Left lung (tissue), 14 donors: ENCODE measurements at places on chromosomes 2 and 18. TPM values are rescaled to one million over a fixed set of nuclear protein-coding genes. Genes with fewer than 3 reads are reported as not detected.

Gene CRYGC
- polyA plus RNA-seq, result not detected

DNA sequence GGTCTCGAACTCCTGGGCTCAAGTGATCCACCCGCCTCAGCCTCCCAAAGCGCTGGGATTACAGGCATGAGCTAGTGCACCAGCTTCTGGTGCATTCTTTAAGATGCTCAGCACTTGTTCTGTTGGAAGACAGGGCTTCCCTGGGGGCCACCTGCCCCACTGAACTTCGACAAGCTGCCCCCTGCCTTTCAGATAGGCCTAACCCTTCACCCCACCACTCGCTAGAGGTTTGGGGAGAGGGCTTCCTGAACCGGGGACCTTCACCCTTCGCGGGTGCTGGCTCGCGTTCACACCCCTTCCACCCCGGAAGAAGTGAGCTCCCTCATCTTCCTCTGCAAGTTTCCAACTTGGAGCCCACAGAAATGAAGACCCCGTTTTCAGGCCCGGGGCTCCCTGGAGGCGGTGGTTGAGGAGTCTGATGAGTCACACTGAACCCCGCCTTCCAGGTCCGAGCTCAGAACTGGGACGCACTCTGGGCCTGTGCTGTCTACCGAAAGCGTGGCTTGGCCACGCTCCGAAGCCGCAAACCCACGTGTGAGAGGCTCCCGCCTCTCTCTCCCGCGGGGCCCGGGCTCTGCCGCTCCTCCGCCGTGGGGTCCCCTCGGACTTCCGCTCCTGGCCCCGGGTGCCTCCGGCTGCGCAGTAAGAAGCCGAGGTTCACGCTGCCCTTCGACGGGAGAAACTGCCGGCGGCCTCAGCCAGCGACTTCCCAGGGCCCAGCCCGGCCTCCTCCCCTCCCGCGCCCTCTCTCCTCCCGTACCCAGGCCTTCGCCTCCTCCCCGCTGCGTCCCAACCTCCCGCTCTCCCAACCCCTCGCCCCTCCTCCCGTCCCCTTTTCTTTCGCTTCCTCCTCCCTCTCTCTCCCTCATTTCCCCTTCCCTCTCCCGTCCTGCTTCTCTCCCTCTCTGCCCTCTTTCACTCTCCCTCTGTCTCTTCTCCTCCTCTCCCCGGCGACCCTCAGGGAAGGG, 47.5 kb upstream of the SP3 start:
- peak; percentile 91 for DNase-seq

- DNase-seq, result no peak
Observed at GRCh38 chr2:85772841-85773491, 19.2 kb downstream of the ATOH8 start.

Gene C1D
- polyA plus RNA-seq, result 37.7 TPM

Gene MOGAT1
- polyA plus RNA-seq, result not detected

- DNase-seq, result no peak
Observed at GRCh38 chr2:240963065-240963867, 35.2 kb upstream of the SNED1 start.

GRCh38 chr2:143891879-143892308, 628.0 kb downstream of the ZEB2 start:
- no peak for DNase-seq

- no peak for DNase-seq
Observed at GRCh38 chr2:8862230-8862629, 24.8 kb upstream of the KIDINS220 start.

Gene PSMA8
- not detected for polyA plus RNA-seq

DNA sequence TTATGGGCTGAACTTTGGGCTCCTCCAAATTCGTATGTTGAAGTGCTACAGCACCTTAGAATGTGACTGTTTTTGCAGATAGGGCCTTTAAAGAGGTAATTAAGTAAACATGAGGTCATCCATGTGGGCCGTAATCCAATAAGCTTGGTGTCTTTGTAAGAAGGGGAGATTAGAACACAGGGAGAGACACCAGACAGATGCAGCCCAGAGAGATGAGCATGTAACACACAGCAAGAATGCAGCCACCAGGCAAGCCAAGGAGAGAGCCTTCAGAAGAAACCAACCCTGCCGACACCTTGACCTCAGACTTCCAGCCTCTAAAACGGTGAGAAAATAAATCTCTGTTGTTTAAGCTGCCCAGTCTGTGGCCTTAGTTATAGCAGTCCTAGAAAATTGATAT, 74.3 kb downstream of the HRH4 start:
- DNase-seq, result no peak

GRCh38 chr18:36327352-36328316, 30.1 kb downstream of the FHOD3 start:
- DNase-seq, result no peak

DNA sequence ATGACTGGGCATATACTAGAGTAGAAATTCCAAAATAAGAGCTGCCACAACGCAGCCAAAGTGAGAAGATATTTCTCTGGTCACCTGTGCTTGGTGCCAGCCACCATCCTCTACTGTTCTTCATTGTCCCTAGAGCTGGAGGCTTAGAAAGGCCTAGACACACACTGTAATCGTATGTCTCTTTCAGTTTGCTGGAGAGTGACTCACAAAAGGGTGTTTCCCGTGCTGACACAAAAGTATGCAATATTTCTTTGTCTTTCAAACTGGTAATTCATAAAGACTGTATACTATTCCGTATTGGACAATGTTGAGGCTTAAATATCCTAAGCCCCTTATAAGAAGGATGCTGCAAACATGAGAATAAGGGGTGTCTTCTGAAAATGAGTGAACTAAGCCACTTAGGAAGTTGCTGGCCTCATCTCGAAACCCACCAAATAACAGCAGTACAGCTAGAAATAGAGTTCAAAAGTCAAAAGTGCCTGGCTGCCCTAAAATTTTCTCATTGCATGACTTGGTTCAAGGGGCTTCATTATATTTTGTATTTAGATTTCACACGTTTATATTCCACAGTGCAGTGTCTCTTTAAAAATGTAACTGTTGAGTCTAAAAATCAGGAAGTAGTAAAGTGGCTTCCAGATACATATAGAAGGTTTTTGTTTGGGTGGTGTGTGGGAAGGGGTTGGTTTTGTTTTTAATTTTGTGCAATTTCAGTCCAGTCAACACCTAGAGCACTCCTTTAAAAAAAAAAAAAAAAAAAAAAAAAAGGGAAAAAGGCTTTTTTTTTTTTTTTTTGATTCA, 601.1 kb downstream of the ARHGAP15 start:
- no peak for DNase-seq

- no peak for DNase-seq
Observed at GRCh38 chr2:110718990-110719389, 13.4 kb upstream of the ACOXL start.

- DNase-seq, result no peak
Observed at GRCh38 chr2:73999881-74000597, 15.3 kb downstream of the TET3 start.

DNA sequence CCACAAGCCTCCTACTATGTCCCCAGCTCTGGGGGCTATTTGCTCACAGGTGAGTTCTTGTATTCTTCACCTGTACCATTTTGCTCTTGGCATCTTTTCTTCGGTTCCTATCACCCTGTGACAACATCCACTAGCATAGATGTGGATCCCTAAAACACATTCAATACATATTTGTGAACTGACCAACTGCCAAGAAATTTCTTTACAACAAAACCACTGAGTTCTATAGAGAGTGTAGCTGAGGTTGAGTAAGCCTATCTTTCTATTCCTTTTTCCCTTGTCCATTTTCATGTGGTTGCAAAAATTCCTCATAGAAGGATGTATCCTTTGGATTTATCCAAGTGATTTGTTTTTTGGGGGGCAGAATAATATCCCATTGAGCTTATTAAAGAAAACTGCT, 192.7 kb upstream of the ITGA4 start:
- DNase-seq, result no peak

Gene NT5C1B
- polyA plus RNA-seq, result 1.9 TPM

DNA sequence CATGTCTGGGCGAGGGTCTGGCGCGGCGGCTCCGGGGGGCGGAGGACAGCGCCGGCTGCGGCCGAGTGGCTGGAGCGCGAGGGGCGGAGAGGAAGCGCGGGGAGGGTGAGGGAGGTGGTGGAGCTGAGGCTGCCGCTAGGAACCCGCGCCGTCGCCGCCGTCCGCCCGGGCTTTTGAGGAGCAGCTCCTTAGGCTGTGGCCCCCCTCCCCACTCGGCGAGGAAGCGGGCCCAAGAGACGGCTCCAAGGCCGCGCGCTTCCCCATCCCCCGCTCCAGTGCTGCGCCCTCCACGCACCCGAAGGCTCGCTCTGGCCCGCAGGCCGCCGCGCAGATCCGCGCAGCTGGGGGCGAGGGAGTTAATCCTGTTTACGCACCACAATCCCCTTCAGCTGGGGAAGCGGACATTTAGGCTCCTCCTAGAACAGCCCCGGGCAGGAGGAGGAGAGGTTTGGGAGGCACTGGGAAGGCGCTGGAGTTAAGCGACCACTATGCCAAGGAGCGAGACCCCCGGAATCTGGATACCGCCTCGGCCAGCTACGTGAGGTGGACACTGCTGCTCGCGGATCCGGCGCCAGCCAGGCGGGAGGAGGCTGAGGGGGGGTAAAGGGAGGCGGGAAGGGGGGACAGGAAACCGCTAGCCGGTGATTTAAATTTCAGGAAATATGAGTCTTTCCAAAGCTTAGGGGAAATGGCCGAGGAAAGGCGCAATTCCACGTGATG, at the start of gene CNRIP1:
TSS of gene CNRIP1 (minus strand) at position 552 of the 720 bp plus-strand sequence. CDS start at position 3, 549 bp downstream.
- peak; percentile 82 for DNase-seq

DNA sequence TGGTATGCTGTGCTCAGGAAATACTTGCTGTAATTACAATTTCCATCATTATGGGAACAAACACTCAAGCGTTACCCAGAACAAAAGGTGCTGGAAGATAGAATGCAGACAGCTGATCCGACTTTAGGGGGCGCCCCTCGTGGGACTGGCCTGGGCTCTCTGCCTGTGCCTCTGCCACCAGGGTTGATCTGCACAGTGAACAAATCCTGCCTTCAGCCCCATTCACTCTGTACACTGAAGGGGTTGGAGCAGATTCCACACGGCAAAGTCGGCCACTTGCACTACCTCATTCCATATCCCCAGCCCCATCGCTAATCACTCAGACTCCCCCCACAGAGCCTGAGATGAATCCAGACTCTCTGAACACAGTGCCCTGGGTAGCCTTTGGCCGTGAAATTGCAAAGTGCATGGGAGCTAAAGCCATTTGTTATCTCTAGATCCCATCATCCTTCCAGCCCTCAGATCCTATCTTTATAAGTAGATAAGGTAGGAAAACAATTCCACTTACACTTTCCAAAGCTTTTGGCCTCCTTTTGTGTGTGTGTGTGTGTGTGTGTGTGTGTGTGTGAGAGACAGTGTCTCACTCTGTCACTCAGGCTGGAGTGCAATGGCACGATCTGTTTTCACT, 69.3 kb downstream of the INPP5D start:
- no peak for DNase-seq

GRCh38 chr2:207276858-207277257, 111.1 kb upstream of the KLF7 start:
- no peak for DNase-seq

Gene UGT1A10
- polyA plus RNA-seq, result not detected

- no peak for DNase-seq
Observed at GRCh38 chr2:192277494-192278109, 82.9 kb upstream of the TMEFF2 start.

GRCh38 chr2:78592491-78592890, 433.0 kb upstream of the REG3G start:
- no peak for DNase-seq

GRCh38 chr2:171587567-171587966, 65.3 kb downstream of the CYBRD1 start:
- DNase-seq, result no peak

Gene GFPT1
- polyA plus RNA-seq, result 27.1 TPM

DNA sequence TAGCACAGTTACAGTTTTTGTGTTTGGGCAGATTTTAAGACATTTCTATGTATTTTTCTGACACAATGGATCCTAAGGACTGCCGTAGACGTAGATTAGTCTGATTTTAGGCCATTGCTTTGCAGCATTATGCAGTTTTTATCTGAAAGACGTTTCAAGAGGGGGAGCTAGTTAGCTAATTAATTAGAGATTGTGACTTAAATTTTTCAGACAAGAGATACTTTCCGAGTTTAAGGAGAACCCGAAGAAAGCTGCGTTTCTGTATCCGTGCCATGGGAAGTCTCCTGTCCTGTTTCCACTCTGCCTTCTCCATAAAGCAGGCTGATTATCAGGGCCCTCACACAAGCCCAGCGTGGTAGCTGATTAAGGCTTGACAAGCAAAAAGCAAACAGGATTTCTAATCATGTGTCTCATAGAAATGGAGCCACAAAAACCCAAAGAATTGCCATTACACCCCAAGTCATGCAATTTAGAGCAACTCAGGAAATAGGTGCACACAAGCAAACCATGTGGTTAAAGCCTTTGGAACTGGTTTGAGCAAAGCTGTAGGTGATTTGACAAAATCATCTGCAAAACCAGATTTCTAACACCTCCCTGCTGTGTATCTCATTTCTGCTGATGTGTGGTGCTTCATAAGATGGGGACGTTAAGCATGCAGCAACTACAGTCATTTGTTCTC, 808.1 kb downstream of the RNF144A start:
- peak; percentile 48 for DNase-seq

- no peak for DNase-seq
Observed at GRCh38 chr18:70146174-70146573, 59.3 kb downstream of the RTTN start.

GRCh38 chr2:232861353-232861752, 8.7 kb upstream of the SNORC start:
- no peak for DNase-seq

DNA sequence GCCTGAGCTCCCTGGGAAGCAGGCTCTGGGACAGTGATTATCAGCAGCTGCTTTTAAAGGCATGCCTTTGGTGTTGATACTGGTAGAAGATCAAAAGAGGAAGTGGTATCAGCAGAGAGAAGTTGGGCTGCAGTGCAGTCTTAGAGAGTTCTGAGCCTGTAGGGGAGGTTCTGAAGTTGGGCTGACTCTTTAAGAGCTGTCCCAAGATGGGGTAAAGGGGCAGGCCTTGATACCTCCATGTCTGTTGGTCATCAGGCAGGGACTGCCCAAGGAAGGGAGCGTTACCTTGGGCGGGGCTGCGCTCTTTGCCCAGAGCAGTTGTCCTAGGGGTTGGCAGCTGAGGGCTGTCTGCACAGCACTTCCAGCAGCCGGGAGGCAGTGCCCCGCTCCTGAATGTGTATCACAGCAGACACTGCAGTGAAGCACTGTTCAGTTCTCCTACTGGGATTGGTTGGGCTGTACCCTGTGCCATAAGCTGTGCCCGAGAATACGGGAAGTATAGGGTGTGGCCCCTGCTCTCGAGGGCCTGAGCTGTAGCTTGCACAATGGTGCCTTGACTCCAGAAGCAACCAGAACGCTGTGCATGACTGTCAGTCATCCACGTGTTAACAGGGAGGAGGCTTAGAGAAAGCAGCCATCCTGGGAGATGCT, 177.0 kb downstream of the CTIF start:
- no peak for DNase-seq

Gene PER2
- polyA plus RNA-seq, result 10.1 TPM

Gene AOX1
- polyA plus RNA-seq, result 16.3 TPM

Gene LIMS3
- polyA plus RNA-seq, result 3.3 TPM

- DNase-seq, result no peak
Observed at GRCh38 chr18:59140302-59140885, 710 bp downstream of the SEC11C start.

Gene FOXI3
- polyA plus RNA-seq, result 0.07 TPM

Gene IMPA2
- polyA plus RNA-seq, result 67.2 TPM

Gene POU3F3
- polyA plus RNA-seq, result 0.14 TPM

- no peak for DNase-seq
Observed at GRCh38 chr2:66093371-66093770, 341.6 kb upstream of the MEIS1 start.

Gene GPAT2
- polyA plus RNA-seq, result 6.2 TPM

Gene PLA2R1
- 5.9 TPM for polyA plus RNA-seq

- no peak for DNase-seq
Observed at GRCh38 chr18:42784632-42785031, 330.9 kb downstream of the RIT2 start.
